ENCODE measurements at places on chromosomes 7 and 10.

DNA sequence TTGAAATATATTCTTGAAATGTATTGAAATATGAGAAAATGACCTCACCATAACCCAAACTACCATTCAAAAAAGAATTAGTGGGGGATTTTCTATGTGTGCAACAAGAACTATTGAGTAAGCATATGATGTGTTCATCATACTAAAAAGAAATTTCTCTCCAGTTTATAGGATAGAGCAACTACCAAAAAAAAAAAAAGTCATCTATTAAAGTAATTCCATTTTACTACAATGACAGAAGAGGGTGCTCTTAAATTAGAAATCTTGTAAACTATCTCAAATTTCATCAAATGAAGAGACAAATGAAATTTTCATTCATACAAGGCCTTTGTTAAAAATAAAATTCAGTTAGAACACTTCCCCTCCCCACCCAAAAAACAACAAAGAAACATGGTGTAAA, 195.4 kb upstream of the PLXDC2 start:
- DNase-seq, result no peak

DNA sequence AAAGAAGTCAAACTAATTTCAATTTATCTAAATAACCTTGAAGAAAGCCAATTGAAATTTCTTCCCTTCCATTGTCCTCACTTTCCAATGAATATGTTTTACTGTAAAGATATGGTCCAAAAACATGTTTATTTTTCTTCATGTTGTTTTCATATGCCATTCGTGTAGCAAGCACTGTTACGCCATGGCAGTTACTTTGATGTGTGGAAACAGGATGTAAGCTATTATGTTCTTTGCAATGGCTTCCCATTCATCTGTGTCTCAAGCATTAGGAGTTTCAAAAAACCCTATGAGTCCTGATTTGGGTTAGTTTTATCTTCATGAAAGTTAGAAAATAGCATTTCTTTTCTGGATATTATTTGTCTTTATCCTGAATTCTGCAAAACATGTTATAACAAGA, 31.0 kb downstream of the GPR141 start:
- no peak for DNase-seq

DNA sequence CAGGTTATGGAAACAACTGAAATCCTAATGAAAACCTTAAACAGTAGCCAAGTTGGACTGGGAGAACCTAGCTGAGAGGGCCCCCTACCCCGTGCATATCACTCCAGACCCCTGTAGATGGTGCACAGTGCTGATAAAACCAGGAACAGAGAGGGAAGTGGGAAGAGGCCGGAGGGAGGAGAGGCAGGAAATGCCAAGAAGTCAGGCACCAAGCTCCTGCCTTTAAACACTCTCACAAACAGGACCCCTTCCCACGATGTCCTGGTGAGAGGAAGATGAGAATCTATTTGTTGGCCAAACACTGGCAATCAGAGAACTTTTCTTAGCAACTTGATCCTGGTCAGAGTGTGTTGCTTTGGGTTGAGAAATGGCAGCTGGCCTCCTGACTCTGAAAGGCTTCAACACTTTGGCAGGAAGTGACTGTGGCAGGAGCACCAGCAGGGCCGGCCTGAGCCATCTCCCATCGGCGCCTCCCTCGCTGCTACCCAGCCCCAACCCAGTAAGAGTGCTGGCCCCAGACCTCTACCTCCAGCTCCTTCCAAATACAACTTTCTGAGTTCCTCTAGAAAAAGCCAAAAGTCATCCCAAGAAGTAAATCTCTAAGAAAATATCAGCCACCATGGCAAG, 39.5 kb downstream of the GSDME start:
- DNase-seq, result no peak

- DNase-seq, result no peak
Observed at GRCh38 chr7:15403751-15404150, 158.1 kb downstream of the AGMO start.

GRCh38 chr7:137946011-137946410, 55.9 kb downstream of the CREB3L2 start:
- DNase-seq, result no peak

Data from amygdala (tissue), 56 donors.